Esophagus squamous epithelium (tissue), 5 donors: ENCODE measurements at places on chromosomes 12 and 14.

GRCh38 chr12:51823875-51824565, 24.5 kb downstream of the FIGNL2 start:
- no peak for DNase-seq

DNA sequence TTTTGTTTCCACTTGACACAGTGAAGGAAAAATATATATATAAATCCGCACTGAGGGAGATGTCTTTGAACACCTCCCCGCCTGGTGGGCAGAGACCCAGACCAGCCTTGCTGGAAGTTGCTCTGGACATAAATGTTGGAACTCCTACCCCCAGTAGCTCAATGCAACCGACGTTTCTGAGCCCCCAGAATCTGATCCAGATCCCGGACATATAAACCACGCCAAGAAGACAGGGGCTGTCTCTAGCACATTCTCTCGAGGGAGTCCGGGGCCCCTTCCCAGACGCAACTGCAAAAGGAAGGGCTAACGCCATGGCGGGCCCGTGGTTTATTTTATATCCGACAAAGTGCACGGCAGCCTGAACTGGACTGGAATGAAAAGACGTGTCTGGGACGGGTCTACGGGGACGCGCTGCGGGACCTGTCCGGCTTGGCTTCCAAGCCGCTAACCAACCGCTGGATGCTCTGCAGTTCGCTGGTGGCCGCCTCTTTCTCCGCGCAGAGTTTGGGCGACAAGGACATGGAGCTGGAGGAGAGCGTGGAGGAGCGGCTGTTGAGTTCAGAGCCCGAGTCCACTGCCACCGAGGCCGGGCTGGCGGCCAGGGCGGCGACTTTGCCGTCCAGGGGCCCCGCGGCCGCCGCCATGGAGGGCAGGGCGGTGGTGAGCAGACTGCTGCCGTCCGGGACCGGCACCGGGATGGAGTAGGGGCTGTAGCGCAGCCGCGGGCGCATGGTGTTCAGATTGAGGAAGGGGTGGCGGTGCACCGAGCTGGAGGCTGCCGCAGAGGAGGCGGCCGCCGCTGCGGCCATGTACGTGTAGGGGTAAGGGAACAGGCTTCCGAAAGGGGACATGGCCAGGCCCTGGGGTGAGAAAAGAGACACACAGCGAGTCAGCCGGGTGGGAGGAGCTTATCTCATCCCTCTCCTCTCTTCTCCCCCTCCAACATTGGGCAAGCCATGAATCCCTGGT, 12.2 kb downstream of the TBX3 start:
- DNase-seq = no peak

DNA sequence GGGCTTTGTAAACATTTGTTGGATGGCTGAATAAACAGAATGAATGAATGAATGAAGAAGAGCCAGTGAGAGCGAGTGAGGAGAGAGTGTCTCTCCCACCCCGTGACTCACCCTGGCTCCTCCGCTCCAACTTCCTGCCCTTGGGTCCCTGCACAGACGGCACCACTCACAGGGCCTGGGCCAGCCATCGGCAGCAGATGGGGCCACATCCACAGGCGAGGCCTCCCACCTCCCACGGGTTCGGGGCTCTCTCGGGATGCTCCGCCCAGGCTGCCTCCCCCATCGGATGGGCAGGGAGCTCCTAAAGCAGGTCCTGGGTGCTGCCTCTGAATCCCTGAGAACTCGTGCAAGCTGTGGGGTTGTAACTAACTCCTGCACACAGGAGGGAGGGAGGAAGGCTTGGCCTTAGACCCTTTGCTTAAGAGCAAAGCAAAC, 41.3 kb downstream of the CCNK start:
- no peak for DNase-seq

GRCh38 chr12:107362960-107363359, 269.6 kb upstream of the CRY1 start:
- DNase-seq = no peak

DNA sequence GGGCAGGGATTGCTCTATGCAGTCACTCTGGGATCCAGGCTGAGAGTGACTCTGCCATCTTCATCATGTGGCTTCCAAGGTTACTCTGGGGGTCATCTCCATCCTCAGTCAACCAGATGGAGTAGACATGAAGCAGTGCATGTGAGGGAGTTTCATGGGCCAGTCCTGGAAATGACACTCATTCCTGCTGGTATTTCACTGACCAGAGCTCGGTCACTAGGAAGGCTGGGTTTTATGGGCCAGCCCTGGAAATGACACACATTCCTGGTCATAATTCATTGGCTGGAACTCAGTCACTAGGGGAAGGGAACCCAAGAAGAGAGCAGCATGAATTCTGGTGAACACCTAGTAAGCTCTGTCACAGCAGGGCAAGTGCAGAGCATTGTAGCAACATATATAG, 144.7 kb downstream of the SMOC1 start:
- no peak for DNase-seq

GRCh38 chr12:71938728-71939385, at the start of gene TPH2:
Gene TPH2, plus strand, starts transcription at chr12:71938845. Its CDS starts 142 bp downstream, at chr12:71938987.
- DNase-seq = no peak
